Spinal cord (tissue), 10 donors: ENCODE measurements at places on chromosomes 2 and 18. TPM values are rescaled to one million over a fixed set of nuclear protein-coding genes. Genes with fewer than 3 reads are reported as not detected.

GRCh38 chr2:56210291-56210690, 26.5 kb downstream of the CCDC85A start:
- H3K27me3 ChIP-seq: no peaks in the 10 kb centered on the region
- no peak overlapping the region for H3K4me3 ChIP-seq
- DNase-seq: no peak
- H3K27ac ChIP-seq: no peak overlapping the region

Gene MOGAT1
- 0.20 TPM for total RNA-seq

DNA sequence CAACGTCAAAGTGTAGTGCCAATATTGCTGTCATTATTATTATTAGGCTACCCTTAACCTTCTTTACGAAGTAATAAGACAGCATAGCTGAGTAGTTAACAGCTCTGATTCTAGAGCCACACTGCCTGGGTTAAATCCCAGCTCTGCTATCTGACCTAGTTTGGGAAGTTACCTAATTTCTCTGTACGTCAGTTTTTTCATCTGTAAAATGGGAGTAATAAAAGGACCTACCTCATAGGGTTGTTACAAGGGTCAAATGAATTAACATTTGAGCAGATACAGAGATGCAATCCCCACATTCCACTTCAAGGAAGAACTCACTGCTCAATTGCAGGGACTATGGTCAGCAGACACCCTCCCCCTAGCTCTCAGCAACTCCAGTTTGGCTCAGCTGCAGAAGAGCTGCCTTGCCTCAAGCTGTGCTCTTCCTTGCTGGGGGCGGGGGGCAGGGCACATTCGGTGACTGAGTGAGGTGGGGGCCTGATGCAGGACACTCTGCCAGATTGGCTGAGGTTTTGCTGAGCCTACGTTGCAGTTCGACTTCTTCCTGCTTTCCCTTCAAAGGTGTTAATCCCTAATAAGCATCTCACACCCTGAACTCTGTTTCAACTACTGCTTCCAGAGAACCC, 11.0 kb upstream of the LGALSL start:
- no peak overlapping the region for H3K4me3 ChIP-seq
- no peaks in the 10 kb centered on the region for H3K36me3 ChIP-seq
- DNase-seq: no peak
- no peak overlapping the region for H3K27ac ChIP-seq

DNA sequence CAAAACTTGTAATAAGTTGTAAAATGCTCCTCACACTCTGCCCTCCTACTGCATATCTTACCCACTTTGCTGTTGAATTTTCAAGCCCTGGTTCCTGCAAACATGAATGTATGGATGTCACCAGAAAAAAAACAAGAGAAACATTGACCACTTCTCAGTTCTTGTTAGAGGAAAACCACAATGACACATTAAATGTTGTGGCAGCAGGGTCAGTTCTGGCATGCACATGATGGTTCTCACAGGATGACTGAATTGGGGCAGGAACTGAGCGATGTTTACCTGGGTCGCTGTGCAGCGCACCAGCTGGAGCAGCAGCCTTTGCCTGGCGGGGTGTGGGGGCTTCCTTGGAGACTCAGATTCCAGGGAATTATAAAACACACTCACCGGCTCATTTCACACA, 14.0 kb upstream of the PRKCE start:
- H3K27me3 ChIP-seq: no peaks in the 10 kb centered on the region
- no peaks in the 10 kb centered on the region for H3K36me3 ChIP-seq
- H3K4me3 ChIP-seq: no peak overlapping the region
- DNase-seq: no peak

DNA sequence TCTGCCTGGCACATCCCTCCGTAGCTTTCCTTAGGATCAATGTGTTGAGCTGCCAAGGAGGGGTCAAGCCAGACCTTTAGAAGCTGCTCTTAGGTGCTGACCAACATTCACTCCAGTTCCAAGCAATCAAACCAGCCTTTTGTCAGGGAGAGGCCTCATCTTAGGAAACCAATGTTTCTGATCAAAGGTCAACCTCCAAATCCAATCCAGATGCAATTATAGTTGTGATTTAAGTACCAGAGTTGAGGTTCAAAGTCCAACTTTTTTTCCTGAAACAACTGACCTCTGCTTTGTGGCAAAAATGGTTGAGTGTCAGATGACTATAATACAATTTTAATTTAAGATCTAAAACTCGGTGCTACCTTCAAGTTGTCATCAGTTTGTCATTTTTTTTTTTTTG, 303.4 kb downstream of the ALK start:
- H3K4me1 ChIP-seq: no peaks in the 10 kb centered on the region
- DNase-seq: no peak
- H3K36me3 ChIP-seq: no peaks in the 10 kb centered on the region
- no peaks in the 10 kb centered on the region for H3K27me3 ChIP-seq
- H3K4me3 ChIP-seq: no peak overlapping the region

DNA sequence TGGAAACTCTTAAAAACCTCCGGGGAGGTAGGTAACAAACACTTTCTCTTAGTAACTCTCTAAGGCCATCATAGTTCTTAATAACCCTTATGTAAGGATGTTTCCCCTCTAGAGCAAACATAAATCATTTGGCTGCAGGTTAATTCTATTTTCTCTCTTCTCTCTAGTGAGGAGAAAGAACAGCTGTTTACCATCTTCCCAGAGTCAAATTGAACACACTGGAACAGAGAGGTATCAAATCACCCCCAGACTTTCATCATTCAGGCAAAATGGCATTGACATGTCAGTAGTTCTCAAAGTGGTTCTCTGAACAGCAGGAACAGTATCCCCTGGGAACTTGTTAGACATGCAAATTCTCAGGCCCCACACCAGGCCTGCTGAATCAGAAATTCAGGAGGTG, 240.7 kb downstream of the MEIS1 start:
- no peaks in the 10 kb centered on the region for H3K27me3 ChIP-seq
- no peaks in the 10 kb centered on the region for H3K36me3 ChIP-seq
- DNase-seq: no peak
- H3K4me3 ChIP-seq: no peak overlapping the region
- no peaks in the 10 kb centered on the region for H3K4me1 ChIP-seq
- no peak overlapping the region for H3K27ac ChIP-seq

Gene CTAGE1
- not detected for total RNA-seq
